ENCODE measurements at places on chromosomes 3 and 15.

GRCh38 chr3:58025837-58026569 is 17.8 kb downstream of the FLNB start:
- DNase-seq = no peak

- DNase-seq = no peak
These were observed 9.8 kb downstream of the GP5 start for GRCh38 chr3:194389269-194389668.

DNA sequence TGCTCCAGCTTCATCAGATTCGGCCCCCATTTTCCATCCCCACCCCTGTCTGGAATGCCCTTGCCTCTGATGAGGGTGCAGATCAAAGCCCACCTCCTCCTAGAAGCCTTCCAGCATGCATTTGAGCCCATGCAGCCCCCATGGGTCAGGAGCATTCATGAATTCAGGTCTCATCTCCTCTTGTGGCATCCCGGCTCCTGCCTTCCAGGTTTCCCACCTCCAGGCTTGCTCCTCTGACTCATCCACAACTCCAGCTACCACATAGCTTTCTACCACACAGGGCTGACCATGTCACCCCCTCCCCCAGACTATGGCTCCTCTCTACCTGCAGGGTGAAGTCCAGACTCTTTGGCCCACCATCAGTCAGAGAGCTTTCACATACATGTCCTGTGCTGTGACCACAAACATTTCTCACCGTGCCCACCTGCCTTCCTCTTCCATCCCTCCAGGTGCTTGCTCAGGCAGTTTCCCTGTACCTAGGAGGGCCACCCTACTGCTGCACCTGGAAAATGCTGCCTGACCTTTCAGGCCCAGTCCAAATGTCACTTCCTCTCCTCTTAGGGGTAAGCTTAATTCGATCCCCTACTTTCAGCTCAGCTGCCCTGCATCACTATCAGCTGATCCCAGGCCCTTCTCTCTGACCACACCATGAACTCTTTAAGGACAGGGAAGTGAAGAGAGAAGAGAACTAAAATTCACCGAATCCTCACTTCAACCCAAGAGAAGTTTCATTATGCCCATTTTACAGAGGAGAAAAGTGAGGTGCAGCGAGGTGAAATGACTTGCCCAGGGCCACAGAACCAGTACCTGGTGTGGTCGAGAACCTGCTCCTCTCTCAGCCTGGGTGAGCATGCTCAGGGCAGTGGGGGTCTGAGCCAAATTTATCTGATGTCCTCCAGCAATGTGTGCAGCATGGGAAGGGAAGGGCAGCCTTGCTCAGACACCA is 13.7 kb upstream of the FGD5 start:
- no peak for DNase-seq

- no peak for DNase-seq
These were observed 32.9 kb upstream of the RFTN1 start for GRCh38 chr3:16546186-16547010.

DNA sequence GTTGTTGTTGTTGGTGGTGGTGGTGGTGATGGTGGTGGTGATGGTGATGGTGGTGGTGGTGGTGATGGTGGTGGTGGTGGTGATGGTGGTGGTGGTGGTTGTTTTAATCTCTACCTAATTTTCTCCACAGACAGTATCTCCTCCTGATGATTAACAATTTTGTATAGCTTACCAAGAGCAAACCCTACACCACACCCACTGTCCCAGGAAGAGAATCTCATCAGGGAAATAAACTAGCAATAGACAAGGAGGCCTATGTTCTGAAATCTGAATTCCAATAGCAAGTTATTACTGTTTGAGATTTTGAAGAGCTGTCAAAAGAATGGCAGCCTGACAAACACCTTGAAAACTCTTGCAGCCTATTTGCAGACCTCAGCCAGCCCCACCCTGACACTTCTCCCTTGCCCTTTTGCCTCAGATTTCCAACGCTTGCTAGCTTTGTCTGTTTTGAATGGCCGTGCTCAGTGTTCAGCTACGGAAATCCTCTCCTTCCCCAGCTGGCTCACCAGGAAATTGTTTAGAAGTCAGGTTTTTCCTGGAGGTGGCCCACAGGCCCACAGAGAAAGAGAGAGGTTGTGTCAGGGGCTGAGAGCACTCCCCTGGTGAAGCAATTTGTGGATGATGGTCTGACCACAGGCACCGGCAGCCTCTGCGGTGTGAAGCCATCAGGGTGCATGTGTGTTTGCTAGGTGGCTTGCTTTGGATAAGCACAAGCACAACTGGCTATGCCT is 101.6 kb downstream of the MAGI1 start:
- no peak for DNase-seq

All from Panc1 (cell line).